ENCODE measurements at places on chromosomes 16 and 17.

DNA sequence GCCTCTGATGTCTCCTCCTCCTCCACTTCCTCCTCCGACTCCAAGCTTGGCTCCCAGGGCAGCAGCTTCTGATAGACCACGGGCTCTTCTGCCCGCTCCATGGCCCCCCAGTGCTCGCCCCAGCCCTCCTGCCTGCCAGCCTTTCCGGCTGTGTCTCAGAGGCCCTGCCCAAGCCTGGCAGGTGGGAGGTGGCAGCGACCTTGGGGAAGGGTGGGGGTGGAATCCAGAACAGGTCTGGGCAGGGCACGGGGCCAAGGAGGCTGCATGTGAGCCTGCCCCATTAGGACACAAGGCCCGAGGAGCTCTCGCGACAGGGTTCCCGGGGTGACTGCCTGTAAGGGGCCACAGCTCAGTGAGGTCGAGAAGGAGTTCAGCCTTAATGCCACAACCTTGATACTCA, at the start of gene GGT6:
GGT6 (minus strand) TSS at position 157 of the 400 bp plus-strand sequence; CDS start at position 101, 56 bp downstream.
- DNase-seq, result no peak

- DNase-seq, result no peak
Observed at GRCh38 chr17:58498177-58498828, 10.1 kb upstream of the HSF5 start.

DNA sequence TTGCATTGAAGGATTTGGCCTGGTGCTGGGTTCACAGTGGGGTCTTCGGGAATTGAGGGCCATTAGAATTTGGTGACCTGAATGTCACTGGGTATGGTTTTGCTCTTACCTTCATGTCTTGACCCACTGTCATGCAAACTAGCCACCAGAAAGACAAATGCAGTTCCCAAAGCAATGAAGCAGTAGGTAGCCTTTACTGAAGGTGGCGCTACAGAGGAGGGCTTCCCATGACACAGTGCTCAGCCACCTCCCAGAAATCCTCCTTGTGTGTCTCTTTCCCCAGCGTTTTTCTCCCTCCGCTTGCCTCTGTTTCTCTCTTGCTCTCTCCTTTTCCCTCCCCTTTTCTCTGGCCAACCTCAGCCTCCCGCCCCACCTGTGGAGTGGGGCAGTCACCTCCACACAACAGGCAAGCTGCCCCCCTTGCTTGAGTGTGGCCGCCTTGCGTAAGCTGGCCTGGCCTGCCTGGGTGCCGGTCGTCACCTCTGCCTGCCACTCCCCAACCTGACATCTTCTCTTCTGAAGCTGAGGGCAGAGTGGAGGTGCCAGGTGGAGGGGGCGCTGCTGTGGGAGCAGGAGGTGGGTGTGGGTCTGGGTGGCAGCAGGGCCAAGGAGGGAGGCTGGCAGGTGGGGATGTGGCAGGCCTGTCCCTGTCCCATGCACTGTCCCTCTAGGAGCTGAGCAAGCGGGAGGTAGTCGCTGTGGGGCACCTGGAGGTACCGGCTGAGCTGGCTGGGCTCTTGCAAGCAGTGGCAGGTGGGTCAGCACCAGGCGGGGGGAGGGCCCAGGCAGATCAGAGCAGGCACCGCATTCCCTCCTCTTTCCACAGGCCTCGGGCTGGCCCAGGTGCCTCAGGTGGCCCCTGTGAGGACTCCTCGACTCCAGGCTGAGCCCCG, 34.7 kb downstream of the MYO15A start:
- DNase-seq, result no peak

GRCh38 chr17:27530764-27531391, 74.6 kb downstream of the KSR1 start:
- no peak for DNase-seq

GRCh38 chr16:1545044-1546040, 11.9 kb downstream of the TMEM204 start:
- DNase-seq, result no peak

DNA sequence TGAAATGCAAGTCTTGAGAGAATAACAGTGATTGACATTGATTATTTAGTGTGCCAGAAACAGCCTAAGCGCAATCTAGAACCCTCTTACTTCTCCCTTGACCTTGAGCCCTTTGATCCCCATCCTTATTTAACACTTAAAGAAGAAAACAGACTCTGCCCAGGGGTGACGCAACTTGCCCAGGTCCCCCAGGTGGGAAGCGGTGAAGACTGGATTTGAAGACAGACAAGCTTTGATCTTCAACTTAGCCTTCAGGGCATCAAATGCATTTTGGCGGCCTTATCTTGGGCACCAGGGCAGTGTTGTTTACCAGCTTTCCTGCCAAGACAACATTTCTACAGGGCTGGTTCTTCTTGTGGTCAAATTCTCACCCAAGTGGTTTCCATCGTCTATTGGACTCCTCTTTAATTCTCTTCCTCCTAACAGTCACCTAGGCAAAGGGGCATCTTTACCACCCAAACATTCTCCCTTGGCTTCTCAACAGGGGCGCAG, 8.9 kb upstream of the CIITA start:
- DNase-seq, result no peak

- no peak for DNase-seq
Observed at GRCh38 chr16:48961546-48961945, 320.1 kb downstream of the CBLN1 start.

GRCh38 chr16:64280317-64280716, 841.5 kb downstream of the CDH11 start:
- DNase-seq, result no peak

DNA sequence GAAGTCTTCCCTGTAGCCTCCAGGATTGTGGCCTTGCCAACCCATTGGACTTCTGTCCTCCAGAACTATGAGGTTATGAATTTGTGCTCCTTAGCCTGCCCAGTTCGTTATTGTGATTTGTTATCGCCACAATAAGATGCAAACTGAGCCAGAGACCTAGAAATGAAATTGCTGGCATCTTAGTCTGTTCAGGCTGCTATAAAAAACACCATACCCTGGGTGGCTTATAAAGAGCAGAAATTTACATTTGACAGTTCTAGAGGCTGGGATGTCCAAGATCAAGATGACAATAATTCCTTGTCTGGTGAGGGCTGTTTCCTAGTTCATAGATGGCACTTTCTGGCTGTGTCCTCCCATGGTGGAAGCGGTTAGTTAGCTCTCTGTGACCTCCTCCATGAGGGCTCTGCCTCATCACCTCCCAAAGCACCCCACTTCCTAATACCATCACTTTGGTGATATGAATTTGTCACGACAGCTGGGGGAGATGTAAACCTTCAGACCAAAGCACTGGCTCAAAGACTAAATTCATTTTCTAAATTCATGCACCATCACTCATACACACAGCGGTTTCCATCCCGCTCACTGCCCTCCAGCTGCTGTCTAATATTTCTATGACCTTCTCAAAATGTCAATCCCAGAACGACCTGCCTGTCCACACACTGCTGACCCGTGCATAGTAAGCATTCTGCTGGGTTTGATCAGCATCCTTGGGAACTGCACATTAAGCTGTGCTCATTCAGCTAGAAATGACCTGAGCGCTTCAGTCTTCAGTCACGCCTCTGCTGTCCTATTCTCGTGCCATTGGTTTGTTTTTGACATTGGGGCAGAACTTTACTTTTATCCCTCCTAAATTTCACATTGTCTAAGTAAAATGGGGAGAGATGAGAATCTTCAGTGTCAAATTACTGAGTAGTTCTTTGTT, 36.6 kb downstream of the GINS3 start:
- no peak for DNase-seq

- no peak for DNase-seq
Observed at GRCh38 chr16:73599351-73599750, 551.4 kb upstream of the ZFHX3 start.

DNA sequence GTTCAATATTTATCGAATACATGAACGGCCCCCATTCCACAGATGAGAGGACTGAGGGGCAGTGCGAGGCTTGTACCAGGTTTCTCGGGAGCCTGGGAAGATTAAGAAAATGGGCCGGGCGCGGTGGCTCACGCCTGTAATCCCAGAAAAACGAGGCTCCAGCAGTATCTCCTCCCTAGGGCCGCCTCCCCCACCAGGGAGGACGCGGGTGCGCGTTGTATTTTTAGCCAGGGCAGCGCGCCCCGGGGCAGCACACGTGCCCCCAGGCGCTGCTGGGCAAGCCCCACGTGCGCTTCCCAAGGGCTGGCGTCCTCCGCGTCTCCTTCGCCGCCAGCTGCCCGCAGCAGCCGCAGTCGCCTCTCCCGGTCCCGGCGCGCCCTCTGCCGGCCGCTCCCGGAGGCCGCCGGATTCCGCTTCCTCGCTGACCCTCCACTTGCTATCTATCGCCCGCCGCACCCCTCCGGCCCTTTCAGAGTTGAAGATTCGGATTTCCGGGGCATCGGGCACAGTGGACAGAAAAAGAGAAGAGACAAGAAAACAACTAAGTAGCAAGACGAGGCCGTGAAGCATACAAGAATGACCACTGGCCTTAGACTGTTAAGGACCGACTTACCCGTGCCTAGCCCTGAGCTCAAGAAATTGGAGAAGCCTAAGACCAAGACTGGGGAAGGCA, 1.9 kb upstream of the YBX2 start:
- peak; percentile 24 for DNase-seq

DNA sequence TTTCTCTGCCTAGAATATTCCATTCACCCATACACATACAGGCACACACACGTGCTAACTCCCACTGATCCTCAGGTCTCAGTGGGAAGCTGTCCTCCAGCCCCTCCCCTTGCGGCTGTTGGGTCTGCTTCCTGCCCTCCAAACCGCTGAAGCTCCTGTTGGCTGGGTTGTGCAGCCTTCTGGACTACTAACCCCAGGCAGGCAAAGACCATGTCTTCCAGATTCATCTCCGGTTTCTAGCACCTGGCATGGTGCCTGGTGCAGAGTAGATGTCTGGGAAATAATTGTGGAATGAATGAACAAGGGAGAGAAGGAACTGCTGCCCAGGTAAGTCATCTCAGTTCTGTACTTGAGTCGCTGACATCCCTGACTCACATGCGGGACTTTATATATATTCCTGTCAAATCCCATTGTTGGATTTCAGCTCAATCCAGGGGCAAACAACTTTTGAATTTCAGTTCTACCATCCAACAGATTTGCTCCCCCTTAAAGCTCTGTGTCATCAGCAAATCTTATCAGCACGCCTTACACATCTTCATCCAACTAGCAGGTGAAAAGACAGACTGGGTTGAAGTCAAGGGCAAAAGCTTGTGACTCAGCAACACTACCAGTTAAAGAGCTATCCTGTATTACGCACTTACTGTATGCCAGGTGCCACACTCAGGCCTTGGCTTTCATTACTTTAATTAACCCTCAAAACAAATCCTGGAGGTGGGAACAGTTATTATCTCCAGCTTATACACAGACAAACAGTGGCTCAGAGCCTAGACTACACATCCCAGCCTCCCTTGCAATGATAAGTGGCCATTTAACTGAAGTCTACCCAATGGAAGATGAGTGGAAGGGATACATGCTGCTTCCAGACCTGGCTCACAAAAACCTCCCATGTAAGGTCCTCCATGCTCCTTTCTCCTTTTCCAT, 51.1 kb downstream of the SRCIN1 start:
- DNase-seq, result peak; percentile 4

GRCh38 chr17:17164676-17165075, 41.5 kb downstream of the PLD6 start:
- DNase-seq, result no peak

DNA sequence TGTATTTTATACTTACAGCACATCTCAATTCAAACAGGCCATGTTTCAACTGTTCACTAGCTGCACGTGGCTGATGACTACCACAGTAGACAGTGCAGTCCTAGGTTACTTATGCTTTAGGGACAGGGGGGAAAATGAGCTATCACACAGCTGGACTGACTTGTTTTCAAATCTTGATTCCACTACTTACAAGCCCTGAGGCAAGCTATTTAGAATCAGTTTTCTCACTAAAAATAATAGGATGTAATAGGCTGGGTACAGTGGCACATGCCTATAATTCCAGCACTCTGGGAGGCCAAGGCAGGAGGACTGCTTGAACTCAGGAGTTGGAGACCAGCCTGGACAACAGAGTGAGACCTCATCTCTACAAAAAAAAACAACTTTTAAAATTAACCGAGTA, 10.3 kb downstream of the GLG1 start:
- DNase-seq, result no peak

DNA sequence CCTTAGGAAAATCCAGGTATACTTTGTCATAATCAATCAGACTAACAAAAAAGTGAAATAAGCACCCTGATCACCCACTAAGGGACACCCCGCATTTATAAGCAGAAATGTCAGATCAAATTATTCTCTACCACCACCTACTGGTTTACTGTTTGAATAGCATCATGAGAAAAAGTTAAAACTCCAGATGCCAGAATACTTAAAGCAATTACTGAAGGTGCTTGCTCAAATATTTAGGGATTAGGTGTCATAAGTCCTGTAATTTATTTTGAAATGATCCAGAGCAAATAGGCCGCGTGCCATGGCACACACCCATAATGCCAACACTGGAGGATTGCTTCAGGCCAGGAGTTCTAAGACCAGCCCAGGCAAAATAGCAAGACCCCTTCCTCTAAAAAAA, 2.3 kb downstream of the TOP2A start:
- peak; percentile 11 for DNase-seq

DNA sequence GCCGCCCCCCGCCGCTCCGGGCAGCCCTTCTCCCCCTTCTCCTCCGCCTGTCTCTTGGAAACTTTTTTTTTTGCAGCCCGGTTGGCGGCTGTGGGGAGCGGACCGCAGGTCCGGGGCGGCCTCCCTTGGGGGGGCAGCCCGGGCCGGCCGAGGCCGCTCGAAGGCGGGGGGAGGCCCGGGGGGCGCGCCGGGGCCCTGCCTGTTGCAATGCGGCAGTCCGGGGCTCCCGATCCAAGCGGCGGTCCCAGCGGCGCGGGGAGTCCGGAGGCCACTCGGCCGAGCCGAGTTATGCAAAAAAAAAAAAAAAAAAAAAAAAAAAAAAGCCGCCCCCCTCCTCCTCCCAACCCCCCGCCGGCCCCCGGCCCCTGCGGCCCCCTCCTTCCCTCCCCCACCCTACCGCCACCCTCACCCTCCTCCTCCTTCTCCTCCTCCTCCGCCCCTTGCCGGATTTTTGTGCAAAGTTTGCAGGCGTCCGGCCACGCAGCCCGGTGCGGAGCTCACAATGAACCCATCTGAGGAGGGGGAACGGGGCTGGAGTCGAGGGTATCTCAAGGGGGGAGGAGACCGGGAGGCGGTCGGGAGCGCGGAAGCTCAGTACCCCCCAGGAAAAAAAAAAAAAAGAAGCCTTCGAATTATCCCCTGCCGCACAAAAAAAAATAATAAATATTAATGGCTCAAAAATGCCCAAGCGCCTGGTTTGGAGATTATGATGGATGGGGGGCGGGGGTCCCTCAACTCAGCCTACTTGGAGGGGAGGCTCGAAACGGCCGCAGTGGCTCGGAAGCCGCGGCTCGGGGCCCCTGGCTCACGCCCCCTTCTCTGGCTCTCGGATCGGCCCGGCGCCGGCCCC, at the start of gene ZNF423:
ZNF423 (minus strand) TSS at position 291 of the 850 bp plus-strand sequence. CDS start 338 bp downstream, outside the sequence.
- no peak for DNase-seq

DNA sequence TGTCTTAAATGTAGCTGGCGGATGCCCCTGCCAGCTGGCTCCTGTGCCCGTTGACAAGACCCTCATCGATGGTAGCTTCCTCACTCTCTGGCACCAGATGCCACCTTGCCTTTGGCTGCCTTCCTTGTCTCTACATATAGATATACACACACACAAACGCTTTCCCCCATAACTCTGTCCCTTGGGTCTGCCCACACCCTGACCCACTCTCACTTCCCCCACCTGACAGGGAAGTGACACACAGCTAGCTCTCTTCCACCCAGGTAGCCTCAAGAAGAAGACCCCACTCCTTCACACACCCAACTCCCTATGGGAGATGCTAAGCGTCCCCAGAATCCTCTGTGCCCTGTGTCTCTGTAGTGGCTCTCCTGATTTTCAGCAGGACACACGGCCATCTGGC, 25.6 kb downstream of the JUP start:
- no peak for DNase-seq

- no peak for DNase-seq
Observed at GRCh38 chr16:65964752-65965151, 401.7 kb upstream of the CDH5 start.

- DNase-seq, result no peak
Observed at GRCh38 chr17:42038221-42038973, 12.0 kb downstream of the C17orf113 start.

- peak; percentile 3 for DNase-seq
Observed at GRCh38 chr17:79338604-79339003, 264.0 kb downstream of the ENGASE start.

All from kidney glomerular epithelial cell (primary cell).